ENCODE measurements at places on chromosomes 13 and 19.

GRCh38 chr13:92175330-92175729 is 776.9 kb downstream of the GPC5 start:
- peak; percentile 68 for DNase-seq

DNA sequence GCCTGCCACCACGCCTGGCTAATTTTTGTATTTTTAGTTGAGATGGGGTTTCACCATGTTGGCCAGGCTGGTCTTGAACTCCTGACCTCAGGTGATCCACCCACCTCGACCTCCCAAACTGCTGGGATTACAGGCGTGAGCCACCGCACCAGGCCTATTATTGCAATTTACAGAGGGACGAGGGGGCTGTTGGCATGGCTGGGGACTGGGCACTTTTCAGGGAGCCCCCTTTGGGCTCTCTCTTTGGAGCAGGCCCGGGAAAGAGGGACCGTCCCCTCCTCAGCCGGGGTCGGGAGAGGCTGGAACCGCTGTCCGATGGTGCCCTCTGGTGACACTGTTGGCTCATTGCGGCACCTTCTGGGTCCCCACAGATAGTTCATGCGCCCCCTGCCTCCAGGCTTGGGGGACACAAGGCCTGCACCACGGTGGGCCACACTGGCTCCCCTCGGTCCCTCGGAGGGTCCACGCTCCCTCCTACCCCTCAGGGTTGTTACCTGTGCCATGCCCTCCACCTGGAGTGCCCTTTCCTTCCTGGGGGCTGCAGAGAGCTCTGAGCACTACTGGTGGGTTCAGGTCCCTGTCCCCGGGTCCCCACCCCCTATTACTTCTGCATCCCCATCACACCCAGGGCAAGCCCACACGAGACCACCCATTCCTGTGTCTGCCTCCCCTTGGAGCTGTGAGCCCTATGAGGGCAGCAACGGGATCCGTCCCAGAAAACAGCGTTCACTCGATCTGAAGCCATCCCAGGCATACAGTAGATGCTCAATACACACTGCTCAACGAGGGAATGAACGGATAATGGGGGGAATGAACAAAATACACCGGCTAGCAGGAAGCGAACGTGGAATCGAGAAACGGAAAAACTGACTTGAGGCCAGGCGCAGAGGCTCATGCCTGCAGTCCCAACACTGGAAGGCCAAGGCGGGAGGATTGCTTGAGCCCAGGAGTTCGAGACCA is 12.5 kb downstream of the FEM1A start:
- peak; percentile 68 for DNase-seq

DNA sequence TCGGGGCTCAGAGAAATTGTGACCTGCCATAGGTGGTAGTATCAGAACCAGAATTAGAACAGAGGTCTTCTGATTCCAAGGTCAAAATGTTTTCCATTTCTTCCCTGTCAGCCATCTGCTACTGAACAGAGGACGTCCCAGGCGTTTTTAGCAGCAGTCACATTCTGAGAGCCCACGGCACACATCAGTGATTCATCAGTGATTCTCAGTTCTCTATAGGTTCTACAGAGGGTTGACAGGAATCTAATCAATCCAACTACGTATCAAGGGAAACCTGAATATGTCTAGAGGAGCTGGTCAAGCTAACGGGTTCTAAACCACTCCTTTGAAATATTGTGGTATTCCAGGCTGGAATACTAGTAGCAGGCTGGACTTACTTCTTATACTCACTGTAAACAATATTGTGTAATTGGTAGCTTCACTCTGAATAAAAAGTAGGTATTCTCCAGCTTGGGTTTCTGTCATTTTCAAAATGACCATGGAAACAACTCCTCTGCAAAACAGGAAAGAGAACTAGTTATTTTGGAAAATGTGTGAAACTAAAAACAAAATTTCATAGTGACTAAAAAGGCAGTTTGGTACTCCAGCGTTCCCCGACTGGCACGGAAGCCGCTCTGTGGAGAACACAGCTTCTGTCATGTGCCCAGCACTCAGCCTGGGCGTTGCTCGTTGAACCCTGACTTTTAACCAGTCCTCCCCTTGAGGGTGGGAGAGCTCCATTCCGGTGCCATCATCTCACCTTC is 43.2 kb downstream of the FLT3 start:
- no peak for DNase-seq

- DNase-seq = peak; percentile 74
Observed at GRCh38 chr19:12983542-12984142, 11.6 kb upstream of the NFIX start.

GRCh38 chr13:30863796-30864195 is 42.3 kb upstream of the MEDAG start:
- DNase-seq = no peak

Data from ACHN (cell line).